ENCODE measurements at places on chromosomes 12 and 14.

- no peak for DNase-seq
Measured at GRCh38 chr12:68261896-68262295, 8.5 kb upstream of the IL22 start.

DNA sequence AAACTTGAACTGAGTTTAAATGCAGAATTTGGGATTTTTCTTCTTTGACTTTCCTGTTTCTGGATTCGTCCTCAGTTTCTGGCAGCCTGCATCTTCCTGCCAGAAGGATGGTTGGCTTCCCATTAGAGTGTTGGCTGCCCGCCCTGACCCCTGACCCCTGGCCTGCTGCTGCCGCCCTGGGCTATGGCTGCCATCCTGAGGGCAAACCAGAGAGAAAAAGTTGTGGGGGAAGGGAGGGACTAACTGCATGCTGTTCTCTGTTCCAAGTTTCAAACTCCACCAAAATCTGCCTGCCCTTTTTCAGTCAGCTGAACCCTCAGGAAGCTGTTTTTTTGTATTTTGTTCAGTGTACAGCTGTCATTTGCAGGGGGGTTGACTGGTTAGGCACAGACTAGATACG lies 48.4 kb downstream of the FNTB start:
- no peak for DNase-seq

DNA sequence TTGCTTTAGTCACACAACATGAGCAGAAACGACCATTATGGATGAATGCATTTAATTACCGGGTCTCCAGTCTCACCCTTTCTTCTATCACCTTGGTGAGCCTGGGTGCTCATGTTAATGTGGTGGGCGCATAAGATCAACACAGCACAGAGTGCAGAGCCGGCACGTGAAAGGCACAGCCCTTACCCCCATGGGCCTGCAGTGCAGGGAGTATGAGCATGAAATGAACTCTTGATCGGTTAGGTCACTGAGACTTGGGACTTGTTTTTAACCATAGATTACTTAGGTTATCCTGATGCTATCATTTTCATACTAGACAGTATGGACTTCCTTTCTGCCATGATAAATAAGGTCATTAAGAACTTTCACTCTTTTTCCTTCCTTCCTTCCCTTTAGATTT lies 156.8 kb downstream of the CRADD start:
- DNase-seq, result no peak

- no peak for DNase-seq
Measured at GRCh38 chr14:91339671-91340369, 77.8 kb downstream of the CCDC88C start.

- DNase-seq, result no peak
Measured at GRCh38 chr14:60756847-60757246, 22.3 kb downstream of the MNAT1 start.

GRCh38 chr14:101454229-101454628 lies 107.1 kb upstream of the DIO3 start:
- no peak for DNase-seq

DNA sequence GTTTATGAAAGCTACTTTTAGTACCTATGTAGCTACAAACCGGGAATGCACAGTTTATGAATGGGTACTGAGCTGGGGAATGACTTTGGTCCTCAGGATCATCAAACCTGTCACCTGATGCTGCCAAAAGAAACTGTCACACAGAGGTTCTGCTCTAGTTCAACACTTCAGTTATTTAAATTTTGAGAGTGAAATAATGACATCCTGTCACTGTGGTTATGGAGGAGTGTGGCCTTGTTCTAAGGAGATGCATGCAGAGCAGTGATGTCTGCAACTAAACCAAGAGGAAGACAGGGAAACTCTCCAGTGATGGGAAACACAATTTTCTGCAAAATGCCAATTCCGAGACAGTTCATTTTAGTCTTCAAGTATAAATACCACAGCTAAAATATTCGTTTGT lies 4.8 kb upstream of the AEBP2 start:
- no peak for DNase-seq

- no peak for DNase-seq
Measured at GRCh38 chr12:71223139-71223538, 65.3 kb upstream of the TSPAN8 start.

- no peak for DNase-seq
Measured at GRCh38 chr12:132851465-132851864, 22.8 kb upstream of the GOLGA3 start.
